HL-60 (cell line): ENCODE measurements at places on chromosomes 4 and X.

GRCh38 chrX:19832191-19832965 lies 55.0 kb downstream of the SH3KBP1 start:
- no peak for DNase-seq

DNA sequence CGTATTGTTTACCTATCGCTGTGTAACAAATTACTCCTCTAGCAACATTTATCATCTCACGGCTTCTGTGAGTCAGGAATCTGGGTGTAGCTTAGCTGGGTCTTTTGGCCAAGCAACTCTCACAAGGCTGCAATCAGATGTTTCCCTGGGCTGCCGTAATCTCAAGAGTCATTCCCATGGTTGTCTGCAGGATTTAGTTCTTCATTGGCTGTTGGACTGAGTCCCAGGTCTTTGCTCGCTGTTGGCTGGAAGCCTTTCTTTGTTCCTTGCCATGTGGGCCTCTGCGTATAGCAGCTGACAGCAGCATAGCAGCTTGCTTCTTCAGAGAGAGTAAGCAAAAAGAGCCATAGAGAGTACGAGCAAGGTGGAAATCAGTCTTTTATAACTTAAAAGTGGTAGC lies 16.8 kb downstream of the POLR2B start:
- DNase-seq = no peak

- no peak for DNase-seq
Measured at GRCh38 chrX:122567911-122568310, 616.2 kb upstream of the GRIA3 start.

- no peak for DNase-seq
Measured at GRCh38 chr4:182749667-182750167, 167.5 kb downstream of the DCTD start.

GRCh38 chr4:155371432-155372043 lies 5.2 kb downstream of the MAP9 start:
- DNase-seq = no peak
